ENCODE measurements at places on chromosomes 6 and 20. TPM values are rescaled to one million over a fixed set of nuclear protein-coding genes. Genes with fewer than 3 reads are reported as not detected.

The THBS2 gene
- total RNA-seq, result 5.8 TPM

The RSPH9 gene
- 3.4 TPM for total RNA-seq

The SOD2 gene
- total RNA-seq, result 45.4 TPM

The PEX6 gene
- 17.1 TPM for total RNA-seq

The ENPP3 gene
- total RNA-seq, result 0.64 TPM

The METTL24 gene
- 3.3 TPM for total RNA-seq

The PSORS1C1 gene
- total RNA-seq, result not detected
